ENCODE measurements at places on chromosomes 16 and 17.

DNA sequence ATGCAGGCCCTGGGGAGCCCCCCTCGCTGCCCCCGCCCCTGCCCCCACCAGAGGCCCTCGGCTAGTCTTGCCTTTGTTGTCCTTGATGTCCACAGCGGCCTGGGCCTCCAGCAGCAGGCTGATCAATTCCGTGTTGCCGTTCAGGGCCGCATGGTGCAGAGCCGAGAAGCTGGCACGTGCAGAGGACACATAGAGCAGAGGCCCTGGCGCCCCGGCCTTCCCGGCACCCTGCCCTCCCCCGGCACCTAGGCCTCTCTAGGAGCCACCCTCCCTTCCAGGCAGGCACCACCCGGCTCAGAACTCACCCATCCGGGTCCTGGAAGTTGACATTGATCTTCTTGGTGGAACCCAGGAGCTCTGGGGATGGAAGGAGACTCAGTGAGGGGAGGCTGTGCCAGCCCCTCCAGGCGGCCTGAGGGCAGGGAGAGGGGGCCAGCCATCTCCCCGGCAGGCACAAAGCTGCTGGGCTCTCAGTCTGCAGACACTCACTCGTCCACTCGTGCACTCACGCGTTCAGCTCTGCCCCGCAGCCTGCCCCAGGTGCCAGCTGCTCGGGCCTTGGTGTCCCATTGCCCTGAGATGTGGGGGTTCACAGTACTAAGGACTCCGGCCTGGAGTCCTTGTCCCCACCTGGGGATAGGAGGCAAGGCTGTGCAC lies 6.3 kb downstream of the CASKIN1 start:
- no peak for DNase-seq

DNA sequence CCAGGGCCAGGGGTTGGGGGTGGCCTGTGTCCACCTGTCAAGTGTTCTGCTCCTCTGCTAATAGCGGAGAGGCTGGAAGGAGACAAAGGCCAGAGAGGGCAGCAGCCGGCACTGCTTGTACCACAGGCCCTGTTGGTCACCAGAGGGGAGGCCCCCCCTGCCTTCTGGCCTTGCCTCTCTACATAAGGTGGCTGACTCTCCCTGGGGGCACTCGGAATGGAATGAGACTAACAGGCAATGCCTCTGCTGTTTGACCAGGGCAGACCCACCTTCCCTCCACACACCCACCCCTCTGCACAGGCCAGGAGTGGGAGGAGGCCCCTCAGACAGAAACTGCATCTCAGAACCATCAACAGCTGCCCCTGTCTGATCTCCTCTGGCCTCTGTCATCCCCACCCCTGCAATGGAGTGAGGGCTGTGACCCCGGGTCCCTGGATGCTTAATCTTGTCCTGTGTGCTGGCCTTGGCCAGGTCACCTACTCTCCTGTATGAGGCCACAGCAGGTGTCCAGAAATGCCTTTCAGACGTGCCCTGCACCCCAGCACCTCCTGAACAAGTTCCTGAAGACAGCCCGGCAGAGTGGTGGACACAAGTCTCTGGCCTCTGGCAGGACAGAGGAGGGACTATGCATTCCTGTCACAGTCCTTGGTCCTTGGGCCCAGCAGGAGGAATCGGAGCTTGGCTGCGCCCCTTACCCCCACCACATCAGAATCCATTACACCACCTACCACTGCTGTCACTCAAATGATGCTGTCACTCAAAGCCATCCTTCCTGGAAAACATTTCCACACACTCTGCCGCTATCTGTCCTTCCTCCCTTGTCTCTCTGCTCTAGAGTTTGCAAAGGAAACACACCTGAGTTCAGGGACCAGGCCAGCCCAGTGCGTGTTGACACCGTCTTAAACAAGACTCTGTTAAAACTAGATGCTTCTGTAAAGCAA lies 107.5 kb upstream of the ZNF750 start:
- DNase-seq: peak; percentile 55

DNA sequence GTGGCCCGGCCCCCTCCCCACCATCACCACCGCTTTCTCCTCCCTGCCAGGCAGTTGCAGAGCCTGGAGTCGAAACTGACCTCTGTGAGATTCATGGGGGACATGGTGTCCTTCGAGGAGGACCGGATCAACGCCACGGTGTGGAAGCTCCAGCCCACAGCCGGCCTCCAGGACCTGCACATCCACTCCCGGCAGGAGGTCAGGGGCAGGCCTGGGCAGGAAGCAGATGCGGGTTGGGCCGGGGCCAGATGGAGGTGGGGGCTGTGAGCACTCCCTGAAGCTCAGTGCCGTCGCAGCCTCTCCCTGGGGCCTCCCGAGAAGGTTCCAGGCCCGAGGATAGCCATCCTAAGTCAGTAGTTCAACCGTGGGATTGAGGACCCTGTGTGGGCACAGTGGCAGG lies 14.2 kb upstream of the ADGRG3 start:
- DNase-seq: no peak

GRCh38 chr17:66276328-66276937 lies 26.0 kb upstream of the PRKCA start:
- DNase-seq: no peak

- no peak for DNase-seq
These were observed 5.6 kb upstream of the NPTX1 start for GRCh38 chr17:80482058-80482318.

GRCh38 chr17:79192503-79193351 lies 118.1 kb downstream of the ENGASE start:
- no peak for DNase-seq

- no peak for DNase-seq
These were observed 5.2 kb upstream of the RAB26 start for GRCh38 chr16:2142942-2143877.

DNA sequence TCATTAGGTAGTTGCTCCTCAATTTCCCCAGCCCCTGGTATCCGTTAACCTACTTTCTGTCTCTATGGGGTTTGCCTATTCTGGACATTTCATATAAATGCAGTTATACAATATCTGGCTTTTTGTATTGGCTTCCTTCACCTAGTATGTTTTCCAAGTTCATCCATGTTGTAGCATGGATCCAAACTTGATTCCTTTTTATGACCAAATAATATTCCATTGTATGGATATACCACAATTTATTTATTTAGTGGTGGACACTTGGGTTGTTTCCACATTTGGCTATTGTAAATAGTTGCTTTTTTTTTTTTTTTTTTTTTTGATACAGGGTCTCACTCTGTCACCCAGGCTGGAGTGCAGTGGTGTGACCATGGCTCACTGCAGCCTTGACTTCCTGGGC lies 15.9 kb downstream of the EPN2 start:
- DNase-seq: no peak

GRCh38 chr17:36931096-36931696 lies 6.1 kb upstream of the LHX1 start:
- peak; percentile 58 for DNase-seq

- DNase-seq: no peak
These were observed 9.6 kb upstream of the MAPK3 start for GRCh38 chr16:30132591-30132990.

DNA sequence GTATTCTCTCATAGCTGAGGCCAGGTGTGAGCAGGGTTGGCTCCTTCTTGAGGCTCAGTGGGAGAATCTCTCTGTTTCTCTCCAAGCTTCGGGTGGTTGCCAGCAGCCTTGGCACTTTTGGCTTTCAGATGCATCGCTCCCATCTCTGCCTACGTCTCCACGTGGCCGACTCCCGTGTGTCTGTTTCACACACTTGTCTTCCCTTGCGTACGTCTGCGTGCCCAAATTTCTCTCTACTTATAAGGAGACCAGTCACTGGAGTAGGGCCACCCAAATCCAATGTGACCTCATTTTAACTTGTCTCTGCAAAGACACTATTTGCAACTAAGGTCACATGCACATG lies 14.7 kb downstream of the OSBPL7 start:
- no peak for DNase-seq

DNA sequence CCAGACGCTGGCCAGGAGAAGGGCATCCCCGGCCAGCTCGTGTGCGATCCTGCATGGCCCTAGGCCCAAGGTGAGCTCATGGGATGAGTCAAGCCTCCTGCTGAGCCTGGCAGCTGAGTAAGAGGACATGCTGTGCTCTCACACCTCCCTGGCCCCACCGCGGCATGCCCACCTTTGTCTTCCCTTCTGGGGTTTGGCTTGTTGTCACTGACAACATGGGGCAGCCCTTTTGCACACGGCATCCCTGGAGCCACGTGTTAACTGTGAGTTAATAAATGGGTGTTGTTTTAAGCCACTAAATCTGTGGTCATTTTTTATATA lies 8.9 kb upstream of the TNS4 start:
- DNase-seq: peak; percentile 61

GRCh38 chr16:48829336-48830310 lies 219.6 kb upstream of the N4BP1 start:
- DNase-seq: no peak

- no peak for DNase-seq
These were observed 2.3 kb downstream of the SLC5A11 start for GRCh38 chr16:24848065-24848464.

DNA sequence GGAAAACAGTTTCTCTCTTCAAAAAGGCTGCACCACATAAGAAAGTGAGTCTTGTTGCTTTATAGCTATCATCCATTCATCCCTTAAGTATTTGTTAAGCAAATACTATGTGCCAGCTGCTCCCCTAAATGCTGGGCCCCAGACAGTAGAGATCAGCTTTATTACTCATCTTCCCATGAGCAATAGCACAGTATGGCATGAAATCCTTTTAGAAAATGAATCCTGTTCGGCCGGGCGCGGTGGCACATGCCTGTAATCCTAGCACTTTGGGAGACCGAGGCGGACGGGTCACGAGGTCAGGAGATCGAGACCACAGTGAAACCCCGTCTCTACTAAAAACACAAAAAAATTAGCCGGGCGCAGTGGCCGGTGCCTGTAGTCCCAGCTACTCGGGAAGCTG lies 99.5 kb downstream of the MYO1D start:
- no peak for DNase-seq

- DNase-seq: no peak
These were observed 163.2 kb downstream of the PPM1E start for GRCh38 chr17:58918884-58919283.

DNA sequence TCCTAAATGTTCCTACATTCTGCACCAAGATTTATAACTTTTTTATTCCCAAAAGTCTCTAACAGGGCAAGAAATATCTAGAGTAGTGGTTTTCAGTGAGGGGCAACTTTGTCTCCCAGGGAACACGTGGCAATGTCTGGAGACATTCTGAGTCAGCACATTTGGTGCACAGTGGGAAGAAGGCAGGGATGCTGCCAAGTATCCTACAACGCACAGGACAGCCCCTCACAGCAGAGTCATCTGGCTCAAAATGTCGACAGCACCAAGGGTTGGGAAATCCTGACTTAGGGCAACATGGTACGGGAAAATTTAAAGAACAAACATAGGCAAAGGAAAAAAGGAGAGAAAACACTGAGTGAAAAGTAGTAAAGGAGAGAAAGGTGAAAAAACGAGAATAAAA lies 61.8 kb downstream of the SMG6 start:
- DNase-seq: no peak

GRCh38 chr16:78684030-78684611 lies 584.7 kb downstream of the WWOX start:
- no peak for DNase-seq

DNA sequence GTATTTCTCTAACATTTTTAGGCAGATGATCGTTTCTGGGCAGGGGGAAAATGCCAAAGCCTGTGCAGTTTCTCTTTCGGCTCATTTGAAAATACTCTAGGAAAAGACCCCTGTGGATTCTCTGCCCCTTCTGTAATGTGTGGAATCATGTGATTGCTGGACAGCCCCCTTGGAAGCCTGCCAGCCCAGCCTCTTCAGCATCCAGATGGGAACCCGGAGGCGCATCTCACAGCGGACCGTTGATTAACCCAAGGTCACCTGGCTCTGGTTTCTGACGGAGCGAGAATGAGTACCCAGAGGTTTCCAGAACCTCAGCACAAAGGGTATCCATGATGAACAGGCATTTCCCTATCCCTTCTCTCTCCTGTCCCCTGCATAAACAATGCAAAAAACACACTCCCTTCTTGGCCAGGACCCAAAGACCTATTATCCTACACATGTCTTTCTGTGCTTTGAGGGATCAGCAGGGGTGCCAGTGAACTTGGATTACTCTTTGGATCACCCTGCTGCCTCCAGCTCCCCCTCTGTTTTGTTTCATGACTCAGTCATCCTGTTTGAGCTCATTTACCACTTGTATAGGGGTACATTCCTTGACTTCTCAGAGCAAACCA lies 957.1 kb upstream of the RBFOX1 start:
- no peak for DNase-seq

- DNase-seq: no peak
These were observed 23.0 kb upstream of the SLC38A10 start for GRCh38 chr17:81317961-81318605.

- DNase-seq: no peak
These were observed 192.5 kb downstream of the ZNF423 start for GRCh38 chr16:49663081-49664065.

DNA sequence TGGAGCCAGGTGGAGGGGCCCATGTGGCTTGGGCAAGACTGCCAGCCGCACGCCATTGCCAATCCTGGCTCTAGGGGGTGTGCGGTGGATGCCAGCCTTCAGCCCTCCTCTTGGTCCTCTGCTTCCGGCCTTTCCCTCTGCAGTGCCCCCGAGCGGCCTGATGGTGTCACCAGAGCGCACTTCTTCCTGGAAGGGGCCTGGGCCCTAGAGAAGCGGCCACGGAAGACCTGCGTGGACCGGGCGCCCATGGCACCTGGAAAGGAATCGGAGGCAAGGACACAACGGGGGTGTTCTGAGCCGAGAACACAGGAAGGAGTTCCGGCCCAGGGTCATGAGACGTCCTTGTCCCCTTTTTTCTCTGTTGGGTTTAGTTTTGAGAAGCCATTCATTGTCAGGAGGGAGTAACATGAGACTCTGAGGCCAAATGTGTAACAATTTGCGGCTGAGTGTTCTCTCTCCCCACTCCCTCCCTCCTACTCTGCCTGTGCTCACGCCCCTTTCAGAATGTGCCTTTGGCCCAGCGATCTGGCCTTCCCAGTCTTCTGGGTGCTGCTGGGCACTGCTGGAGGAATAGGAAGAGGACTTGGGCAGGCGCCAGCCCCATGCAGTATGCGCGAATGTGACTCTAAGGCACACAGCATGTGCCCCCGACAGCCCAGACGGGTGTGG lies 92.8 kb downstream of the IRX3 start:
- no peak for DNase-seq

DNA sequence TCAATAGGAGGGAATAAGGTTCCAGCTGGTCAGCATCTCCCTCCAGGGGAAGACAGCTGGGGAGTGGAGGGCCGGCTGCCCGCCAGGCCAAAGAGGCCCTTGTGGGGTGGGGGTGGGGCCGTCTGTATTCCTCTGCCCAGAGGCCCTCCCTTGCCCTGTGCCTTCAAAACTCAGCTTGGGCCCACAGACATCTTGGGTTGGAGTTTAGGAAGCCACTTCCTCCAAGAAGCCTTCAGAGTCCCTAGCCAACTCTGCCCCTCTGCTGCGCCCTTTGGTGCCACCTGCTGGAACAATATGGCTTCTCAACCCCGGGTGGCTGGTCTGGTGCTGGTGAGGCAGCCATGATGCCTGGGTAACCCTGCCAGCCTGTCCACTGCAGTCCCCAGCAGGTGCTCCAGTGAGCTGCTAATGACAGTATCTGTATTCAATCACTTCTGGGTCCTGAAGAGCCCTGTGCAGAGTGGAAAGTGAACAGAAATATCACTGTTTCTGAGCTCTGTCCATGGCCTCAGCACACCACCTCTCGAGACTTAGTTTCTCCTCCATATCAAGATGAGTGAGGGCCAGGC lies 16.7 kb downstream of the HSD11B2 start:
- DNase-seq: peak; percentile 83

- no peak for DNase-seq
These were observed 85.0 kb upstream of the MYOCD start for GRCh38 chr17:12580640-12581039.
